Stimulated activated CD4-positive, alpha-beta T cell treated with anti-CD3 and anti-CD28 coated beads, Interleukin-15, amount 100 ng/mL, for 48 hours (primary cell): ENCODE measurements at places on chromosomes 7 and 10.

GRCh38 chr7:87000344-87000743 lies 59.1 kb downstream of the ELAPOR2 start:
- DNase-seq, result no peak

DNA sequence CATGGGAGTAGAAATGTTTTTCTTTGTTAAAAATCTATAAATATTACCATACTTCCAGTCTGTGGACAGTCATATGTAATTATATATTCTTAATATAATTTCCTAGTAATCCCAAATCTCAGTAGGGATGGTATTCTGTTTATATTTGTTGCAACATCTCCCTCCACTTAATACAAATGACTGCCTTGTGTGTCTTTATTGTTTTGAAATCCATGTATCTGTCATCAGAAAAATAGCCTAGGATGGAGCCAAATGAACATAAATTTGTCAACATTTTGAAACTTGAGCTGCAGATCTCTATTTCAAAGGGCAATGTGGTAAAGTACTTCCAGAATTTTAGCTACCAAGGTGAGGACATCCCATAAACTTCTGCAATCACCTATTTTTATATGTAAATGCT lies 290.7 kb downstream of the TSPAN12 start:
- DNase-seq, result no peak

- no peak for DNase-seq
Measured at GRCh38 chr10:34010891-34011290, 676.4 kb upstream of the NRP1 start.

DNA sequence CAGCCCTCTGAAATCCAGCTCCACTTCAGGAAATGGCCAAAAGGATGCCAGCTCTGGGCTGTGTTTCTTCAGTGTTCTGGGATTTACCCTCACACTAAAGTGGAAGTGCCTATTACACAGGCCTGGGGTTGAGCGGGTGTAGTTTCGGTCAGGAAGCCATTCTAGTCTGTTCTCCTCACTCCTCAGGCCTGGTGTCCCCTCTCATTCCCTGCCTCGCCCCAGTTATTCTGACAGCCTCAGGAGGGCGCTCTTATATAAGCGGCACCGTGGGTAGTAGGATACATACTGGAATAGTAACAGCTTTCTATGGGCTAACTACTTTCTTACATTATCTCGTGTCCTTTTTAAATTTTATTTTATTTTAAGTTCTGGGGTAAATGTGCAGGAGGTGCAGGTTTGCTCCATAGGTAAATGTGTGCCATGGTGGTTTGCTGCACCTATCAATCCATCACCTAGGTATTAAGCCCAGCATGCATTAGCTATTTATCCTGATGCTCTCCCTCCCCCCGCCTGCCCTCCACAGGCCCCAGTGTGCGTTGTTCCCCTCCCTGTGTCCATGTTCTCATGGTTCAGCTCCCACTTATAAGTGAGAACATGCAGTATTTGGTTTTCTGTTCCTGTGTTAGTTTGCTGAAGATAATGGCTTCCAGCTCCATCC lies 12.2 kb upstream of the LGI1 start:
- DNase-seq, result no peak

DNA sequence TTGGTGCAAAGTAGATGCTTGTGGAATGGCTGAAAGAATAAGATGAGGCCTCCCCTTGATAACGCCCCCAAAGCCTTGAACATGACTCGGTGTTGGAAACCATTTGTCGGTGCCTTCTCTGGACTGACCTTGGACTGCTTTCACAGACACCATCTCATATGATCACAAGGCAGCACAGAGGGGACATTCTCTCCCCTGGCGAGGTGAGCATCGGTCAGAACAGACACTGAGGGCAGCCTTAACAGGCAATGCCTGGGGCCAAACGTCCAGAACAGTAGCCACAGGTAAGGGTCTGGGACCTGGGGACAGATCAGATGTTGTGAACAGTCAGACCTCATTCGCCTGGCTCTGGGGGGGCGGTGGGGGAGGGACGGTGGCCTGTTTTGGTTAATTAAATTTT lies 2.8 kb upstream of the TRRAP start:
- no peak for DNase-seq
